SW 1271 (cell line): ENCODE measurements at places on chromosomes 11 and 22.

- no peak for DNase-seq
Measured at GRCh38 chr11:104713401-104713800, 184.9 kb downstream of the CASP12 start.

DNA sequence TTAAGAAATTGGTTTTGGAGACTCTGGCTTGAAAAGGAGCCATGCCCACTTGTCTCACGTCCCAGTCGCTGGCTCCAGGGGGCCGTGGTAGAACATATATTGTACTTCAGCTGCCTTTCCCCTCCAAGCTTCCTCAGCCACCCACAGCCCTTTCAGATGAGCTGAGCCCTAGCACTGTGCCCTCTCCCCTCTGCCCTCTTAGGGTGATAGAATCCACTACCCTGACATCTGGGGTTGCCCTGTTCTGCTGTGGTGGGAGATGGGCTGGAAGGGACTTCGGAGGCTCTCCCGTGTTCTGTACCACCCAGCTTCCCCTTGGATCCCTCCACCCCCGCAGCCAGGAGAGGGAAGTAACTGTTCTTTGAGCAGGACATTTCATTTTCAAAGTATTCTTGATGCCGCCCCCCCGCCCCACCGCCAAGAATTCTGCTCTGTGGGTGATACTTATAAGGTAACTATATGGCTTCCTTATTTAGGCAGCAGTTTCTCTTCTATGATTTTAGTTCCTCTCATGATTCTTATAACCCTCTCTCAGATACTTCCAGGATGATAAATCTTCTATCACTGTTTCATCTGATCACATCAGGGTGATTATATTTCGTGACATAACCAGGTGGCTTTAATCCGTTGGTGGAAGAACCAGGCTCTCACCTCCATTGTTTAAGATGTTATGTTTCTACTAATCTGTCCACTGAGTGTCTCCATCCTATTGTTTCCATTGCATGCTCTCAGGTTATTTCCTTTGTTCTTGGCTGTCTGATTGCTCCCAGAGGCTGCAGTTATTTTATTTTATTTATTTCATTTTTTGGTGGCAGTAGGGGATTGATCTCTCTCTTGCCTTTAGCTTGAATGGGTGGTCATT, 24.1 kb downstream of the ZBTB16 start:
- no peak for DNase-seq

DNA sequence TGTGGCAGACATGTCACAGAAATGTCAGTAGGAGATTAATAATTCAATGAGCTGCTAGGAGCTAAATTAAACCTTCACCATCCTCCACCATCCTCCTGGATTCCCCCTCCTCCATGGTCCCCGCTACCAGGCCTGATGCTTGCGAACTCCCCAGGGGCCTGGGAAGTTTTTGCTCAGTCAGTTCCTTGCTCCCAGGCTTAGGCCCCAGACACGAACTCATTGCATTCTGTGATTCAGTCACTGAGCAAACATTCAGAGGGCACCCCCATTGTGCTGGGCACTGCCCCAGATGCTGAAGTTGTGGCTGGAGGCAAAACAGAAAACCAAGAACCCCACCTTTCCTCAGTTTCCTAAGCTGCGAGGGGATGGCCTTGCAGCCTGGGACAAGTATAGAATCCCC, 14.3 kb downstream of the NPTXR start:
- DNase-seq, result no peak

- no peak for DNase-seq
Measured at GRCh38 chr11:126186708-126187529, 24.5 kb downstream of the RPUSD4 start.

GRCh38 chr22:49791682-49792081, 36.0 kb downstream of the BRD1 start:
- DNase-seq, result no peak

GRCh38 chr11:6095798-6096197, 11.7 kb upstream of the OR56B4 start:
- DNase-seq, result no peak

- no peak for DNase-seq
Measured at GRCh38 chr11:16154715-16155396, 201.5 kb downstream of the SOX6 start.

GRCh38 chr11:2084721-2085120, 54.5 kb downstream of the IGF2 start:
- DNase-seq, result no peak

- DNase-seq, result no peak
Measured at GRCh38 chr11:9535189-9535781, 38.2 kb upstream of the WEE1 start.

GRCh38 chr11:61910187-61911127, 6.9 kb downstream of the RAB3IL1 start:
- DNase-seq, result no peak

GRCh38 chr11:131688048-131688693, 317.8 kb downstream of the NTM start:
- no peak for DNase-seq

DNA sequence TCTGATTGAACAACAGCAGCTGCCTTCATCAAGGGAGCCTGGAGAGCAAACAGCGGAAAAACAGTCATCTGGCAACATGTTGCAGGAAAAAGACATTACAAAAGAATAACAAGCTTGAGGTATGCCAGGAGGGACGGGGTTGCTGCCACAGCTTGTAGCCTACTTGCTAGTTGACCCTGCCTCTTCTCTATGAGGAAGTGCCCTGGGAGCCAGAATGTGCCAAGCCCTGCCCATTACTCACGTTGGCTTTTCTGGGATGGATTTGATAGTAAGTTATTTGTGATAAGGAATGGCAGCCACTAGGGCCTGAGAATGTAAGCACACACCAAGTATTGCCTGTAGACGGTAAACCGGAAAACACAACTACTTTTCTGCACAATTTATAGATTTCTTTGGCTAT, 113.5 kb upstream of the KIRREL3 start:
- no peak for DNase-seq

DNA sequence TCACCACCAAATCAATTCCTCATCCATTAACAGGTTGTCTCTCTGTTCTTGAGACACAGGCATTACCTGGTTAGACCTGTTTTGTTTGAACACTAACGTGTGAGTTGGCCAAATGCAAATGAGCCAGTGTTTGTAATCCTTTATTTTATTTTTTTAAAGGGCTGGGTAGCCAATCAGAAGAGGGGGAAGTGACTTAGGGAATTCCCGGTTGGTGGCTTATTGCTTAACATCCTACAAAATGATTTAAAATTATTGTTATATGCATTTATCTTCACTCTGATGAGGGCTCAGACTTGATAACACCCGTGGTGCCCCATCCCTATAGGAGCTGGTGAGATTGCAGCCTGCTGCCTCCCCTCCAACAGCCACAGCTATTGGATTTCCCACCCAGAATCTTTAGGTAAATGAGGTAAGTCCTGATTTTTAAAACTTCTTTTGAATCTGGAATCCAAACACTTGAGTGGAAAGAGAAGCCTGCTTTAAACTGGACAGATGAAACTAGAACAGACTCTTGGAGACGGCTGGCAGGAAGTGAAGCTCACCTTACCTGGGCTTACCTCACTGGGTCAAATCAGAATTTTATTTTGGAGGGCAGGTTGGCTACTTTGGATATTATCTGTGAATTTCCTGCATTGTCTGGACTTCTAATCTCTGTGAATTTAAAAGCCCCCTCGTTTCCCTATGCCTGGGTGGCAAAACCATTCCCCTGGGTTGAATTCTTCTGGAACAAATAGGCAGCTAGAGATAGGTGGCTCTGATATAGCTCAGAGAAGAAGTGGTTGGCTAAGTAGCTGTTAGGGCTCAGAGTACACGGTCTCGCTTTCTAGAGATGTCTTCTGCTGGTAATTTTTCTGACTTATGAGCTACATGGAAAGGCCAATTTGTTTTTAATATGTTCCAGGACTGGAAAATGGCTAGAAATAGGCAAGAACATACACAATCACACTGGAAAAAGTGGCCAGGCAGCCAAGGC, at the start of gene EHF:
Gene EHF (plus strand): TSS at position 274 of the 973 bp plus-strand sequence. CDS start 21,538 bp downstream, outside the sequence.
- DNase-seq, result no peak

GRCh38 chr11:115611343-115611742, 107.1 kb upstream of the CADM1 start:
- no peak for DNase-seq

DNA sequence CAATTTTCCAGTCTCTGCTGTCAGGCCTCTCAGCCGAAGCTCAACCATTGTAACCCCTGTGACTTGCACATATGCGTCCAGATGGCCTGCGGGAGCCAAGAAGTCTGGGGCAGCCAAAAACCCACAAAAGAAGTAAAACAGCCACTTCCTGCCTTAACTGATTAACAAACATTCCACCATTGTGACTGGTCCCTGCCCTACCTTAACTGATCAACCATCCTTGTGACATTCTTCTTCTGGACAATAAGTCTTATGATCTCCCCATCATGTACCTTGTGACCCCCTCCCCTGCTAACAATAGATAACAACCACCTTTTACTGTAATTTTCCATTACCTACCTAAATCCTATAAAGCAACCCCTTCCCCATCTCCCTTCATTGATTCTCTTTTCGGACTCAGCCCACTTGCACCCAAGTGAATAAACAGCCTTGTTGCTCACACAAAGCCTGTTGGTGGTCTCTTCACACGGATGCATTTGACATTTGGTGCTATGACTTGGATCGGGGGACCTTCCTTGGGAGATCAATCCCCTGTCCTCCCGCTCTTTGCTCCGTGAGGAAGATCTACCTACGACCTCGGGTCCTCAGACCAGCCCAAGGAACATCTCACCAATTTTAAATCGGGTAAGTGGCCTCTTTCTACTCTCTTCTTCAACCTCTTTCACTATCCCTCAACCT, 1.3 kb upstream of the NDUFC2 start:
- no peak for DNase-seq

DNA sequence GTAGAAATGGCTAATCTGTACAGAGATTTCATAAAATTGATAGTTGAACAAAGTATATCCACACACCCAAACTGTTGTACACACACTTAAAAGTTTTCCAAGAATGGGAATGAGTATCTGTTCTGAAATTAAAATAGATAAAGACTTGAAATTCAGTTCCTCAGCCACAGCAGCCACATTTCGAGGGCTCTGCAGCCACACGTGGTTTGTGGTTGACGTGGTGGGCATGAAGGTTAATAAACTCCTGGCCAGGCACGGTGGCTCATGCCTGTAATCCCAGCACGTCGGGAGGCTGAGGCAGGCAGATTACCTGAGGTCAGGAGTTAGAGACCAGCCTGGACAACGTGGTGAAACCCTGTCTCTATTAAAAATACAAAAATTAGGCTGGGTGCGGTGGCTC, 24.0 kb downstream of the TPST2 start:
- no peak for DNase-seq

DNA sequence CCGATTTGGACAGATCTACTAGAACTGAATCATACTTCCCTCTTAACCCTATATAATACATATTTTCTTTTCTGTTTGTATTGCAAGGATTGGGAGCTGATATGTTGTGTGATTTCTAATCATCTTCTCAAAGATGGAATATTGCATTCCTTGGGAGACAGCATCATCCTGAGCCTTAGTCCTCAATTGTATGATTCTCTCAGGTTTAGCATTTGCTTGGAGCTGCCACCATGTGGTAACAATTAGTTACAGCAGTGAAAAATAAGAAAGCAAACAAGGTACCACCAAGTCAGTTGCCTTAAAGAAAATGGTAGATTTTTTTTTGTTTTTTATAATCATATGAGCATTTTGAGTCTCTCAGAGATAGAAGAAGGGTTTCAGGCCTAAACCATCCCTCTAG, 11.9 kb downstream of the SNX19 start:
- DNase-seq, result no peak

DNA sequence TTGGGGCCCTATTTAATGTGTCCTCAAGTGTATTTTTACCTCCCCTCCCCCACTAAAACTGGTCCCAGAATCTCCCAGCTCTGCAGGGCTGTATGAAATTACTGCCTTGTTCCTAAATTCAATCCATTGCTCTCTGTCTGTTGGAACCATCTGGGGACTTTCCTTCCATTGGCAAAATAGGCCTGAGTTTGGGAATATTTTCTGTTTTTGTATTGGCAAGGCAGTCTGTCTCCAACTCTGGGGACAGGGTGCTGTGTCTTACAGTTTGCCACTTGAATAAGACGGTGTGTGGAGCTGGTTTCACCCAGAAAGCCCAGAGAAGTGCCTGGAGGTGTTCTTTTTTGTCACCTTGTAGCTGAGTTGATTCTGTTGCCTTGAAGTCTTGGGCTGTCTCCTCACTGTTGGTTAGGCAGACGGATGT, 1.3 kb downstream of the PACS1 start:
- no peak for DNase-seq

- DNase-seq, result no peak
Measured at GRCh38 chr11:72079819-72080325, 470 bp downstream of the NUMA1 start.

GRCh38 chr22:35721960-35722359, 4.3 kb downstream of the APOL5 start:
- DNase-seq, result no peak

- no peak for DNase-seq
Measured at GRCh38 chr11:10338287-10338686, 33.4 kb downstream of the ADM start.

- DNase-seq, result no peak
Measured at GRCh38 chr22:17079572-17079971, 5.2 kb upstream of the IL17RA start.

DNA sequence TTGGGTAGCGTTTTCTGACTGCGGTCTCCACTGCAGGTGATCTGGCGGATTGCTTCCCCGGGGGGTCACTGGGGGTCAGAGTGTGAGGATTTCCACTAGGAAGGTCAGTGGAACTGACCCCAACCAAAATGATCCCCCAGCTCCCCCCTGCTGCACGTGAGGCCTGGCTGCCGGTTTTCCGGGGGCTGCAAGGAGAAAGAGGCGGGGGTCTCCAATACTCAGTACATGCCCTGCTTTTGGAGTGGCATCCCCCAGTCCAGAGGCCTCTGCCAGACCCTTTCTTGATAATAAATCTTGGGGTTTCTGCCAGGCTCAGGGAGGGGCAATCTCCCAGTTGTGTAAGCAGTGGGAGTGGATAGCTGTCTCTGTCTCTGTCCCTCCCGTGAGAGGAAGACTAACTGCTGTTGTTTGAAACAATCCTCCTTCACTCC, 71.5 kb upstream of the RTL6 start:
- DNase-seq, result no peak

- no peak for DNase-seq
Measured at GRCh38 chr11:25309818-25310217, 813.0 kb downstream of the LUZP2 start.

GRCh38 chr11:92311616-92312449, 87.2 kb downstream of the FAT3 start:
- no peak for DNase-seq
